Left cardiac atrium (tissue), 4 donors: ENCODE measurements at places on chromosomes 16 and 17.

GRCh38 chr17:62750631-62751051, 57.5 kb downstream of the MARCHF10 start:
- no peak for DNase-seq

DNA sequence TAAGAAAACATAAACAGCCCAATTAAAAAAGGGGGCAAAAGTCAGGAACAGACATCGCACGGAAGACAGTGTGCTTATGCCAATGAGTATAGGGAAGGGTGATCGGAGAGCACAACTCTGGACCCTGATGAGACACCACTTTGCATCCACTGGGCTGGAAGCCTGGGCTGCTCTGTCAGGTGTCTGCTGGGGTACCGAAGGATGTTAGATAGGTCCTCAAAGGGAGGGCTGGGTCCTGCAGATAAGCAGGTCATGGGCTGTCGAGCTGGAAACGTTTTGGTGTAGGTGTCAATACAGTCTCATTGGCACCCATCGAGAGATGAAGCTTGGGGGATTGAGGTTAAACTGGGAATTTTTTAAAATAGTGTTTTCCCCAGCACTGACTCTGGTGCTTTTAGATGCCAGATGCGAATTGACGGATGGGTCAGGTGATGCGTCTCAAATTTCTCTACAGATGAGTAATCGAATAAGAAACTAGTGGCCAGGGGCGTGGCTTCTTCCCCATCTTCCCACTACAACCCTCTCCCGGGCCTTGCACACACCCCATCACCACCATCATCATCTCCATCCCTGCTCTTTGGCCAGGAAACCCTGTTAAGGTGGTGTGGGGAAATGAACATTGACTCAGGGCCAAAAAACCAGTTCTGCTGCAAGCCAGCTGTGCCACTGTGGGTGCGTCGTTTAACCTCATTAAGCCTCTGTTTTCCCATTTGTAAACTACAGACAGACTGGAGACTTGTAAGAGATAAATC, 47.8 kb upstream of the IRF8 start:
- DNase-seq, result no peak

DNA sequence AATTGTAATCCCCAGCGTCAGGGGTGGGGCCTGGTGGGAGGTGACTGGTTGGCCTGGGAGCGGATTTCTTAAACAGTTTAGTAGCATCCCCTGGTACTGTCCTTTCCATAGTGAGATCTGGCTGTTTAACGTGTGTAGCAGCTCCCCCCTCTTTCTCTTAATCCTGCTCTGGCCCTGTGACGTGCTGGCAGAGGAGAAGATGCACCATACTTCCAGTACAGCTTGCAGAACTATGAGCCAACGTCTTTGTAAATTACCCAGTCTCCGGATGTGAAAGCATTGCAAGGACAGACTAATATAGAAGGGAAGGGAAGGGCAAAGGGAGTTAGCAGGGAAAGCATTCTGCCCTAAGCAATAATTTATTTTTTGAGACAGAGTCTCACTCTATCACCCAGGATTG, 83.9 kb downstream of the RMI2 start:
- no peak for DNase-seq

DNA sequence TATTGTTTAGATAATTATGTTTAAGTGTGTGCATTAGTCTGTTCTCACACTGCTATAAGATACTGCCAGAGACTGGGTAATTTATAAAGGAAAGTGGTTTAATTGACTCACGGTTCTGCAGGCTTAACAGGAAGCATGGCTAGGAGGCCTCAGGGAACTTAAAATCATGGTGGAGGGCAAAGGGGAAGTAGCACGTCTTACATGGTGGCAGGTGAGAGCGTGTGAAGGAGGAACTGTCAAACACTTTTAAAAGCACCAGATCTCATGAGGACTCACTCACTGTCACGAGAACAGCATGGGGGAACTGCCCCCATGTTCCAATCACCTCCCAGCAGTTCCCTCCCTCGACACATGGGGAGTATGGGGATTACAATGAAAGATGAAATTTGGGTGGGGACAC, 203.5 kb upstream of the GOT2 start:
- DNase-seq, result no peak

DNA sequence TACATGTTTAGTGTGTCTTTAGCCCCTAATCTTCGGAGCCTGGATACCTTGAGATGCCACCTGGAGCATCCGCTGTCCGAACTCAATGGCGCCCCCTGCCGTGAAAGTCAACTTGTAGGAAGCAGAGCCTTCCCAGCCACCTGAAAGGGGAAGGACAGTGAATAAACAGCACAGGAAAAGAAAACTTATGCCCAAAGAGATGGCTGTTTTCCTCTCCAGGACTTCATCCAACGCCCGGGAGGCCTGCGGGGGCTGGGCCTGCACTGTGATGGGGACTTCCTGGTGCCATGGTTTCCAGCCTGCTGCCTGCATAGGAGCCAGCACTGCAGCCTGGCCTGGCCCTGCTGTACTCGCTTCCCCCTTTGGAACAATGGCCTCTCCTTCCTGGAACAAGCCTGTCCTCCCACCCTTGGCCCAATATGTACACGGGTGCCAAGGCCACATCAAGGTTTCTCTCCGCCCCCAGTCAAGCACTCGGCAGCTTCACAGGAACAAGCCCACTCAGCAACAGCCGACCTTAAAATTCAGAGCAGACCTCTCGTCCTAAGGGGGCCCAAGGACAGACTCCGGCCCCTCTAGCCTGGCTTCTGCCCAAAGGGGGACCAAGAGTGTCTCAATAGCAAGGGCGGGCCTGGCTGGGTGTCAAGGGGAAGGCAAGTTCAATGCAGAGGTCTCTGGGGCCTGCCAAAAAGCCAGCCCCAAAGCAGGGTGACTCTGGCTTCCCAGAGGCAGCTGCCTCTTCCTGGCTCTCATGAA, 4.5 kb upstream of the UNC13D start:
- DNase-seq, result peak; percentile 82

GRCh38 chr17:80755650-80756405, 211.2 kb downstream of the RPTOR start:
- no peak for DNase-seq

DNA sequence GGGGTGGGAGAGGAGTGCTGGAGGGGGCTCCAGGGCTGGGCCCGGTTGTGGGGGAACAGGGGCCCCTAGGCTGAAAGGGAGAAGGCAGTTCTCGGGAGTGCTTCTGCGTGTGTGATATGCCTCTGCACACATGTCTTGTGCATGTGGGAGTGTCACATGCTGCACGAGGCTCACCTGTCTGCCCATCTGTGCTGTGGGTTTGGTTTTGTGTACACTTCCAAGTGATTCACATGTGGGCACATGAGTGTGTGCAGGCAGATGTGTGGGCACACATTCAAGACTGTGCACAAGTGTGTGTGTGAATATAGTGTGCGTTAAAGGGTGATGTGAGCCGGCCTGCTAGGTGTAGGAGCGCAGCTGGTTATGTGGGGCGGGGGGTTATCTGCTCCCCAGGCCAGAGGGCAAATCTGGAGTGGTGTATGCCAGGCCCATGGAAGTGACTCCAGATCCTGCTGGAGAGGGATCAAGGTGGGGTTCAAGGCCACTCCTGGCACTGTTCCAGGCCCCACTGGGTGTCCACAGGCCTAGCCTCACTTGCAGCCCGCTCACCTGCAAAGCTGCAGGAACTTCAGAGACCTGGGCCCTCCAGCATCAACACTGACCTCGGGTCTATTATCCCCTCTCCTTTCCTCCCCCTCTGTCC, 3.8 kb upstream of the BAHCC1 start:
- no peak for DNase-seq

DNA sequence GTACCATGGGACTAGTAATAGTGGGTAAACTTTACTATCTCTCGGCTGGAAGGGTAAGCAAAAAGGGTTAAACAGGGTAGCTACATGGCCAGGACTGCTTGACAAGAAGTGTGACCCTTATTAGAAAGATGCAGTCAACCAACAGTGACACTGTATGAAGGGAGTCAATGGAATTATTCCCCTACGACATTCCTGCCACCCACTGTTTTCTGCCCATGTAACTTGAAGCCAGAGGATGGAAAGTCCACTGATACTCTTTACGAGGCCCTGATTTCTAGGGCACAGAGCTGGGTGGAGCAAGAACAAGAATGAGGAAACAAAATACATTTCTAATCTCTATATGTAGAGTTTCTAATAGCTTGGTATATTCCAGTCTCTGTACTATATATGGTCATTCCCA, 1102.5 kb downstream of the CDH11 start:
- DNase-seq, result no peak

DNA sequence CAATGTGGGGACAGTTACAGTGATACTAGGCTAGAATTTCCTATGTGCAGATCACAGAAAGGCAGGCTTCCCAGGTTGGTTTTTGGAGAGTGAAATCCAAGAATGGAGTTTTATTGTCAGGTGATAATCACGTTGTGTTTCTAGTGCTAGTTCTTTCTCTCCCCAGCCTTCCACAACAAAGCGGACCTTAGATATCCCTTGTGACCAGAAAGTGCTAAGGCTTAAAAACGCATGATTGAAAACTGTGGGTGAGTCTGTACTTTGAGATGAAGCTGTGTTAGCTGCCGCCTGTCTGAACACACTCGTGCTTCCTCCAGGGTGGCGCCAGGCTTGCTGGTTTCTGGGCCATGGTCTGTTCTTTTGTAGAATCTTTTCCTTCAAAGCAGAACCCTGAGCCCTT, 52.1 kb downstream of the BANP start:
- DNase-seq, result no peak

DNA sequence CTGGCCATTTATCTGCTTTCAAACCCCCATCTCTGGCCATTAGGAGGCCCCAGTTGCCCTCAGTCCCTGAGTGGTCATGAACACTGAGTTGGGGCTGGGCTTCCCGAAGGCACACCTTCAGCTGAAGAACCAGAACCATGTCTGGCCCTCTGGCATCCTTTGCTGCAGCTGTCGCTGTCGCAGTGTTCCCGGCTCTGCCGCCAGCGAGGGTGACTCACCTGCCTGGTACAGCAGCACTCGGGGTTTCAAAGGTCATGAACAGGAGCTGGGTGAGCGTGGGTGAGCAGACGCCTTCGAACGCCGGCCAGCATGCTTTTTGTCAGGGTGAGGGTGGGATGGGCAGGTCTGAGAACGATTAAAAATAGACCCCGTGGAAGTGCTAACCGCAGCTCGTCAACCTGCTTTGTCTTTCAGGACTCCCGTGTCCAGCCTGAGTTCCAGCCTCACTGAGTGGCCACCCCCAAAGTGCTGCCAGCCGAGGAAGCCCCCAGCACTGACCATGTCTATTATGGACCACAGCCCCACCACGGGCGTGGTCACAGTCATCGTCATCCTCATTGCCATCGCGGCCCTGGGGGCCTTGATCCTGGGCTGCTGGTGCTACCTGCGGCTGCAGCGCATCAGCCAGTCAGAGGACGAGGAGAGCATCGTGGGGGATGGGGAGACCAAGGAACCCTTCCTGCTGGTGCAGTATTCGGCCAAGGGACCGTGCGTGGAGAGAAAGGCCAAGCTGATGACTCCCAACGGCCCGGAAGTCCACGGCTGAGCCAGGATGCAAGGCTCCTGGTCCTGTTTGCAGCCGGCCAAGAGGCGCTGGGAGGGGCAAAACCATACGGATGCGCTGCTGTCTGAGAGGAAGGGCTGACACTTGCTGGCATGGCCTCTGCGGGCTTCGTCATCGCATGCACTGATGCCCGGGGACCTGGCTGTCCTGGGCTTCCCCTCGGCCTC, 7.6 kb downstream of the SNN start:
- peak; percentile 51 for DNase-seq

DNA sequence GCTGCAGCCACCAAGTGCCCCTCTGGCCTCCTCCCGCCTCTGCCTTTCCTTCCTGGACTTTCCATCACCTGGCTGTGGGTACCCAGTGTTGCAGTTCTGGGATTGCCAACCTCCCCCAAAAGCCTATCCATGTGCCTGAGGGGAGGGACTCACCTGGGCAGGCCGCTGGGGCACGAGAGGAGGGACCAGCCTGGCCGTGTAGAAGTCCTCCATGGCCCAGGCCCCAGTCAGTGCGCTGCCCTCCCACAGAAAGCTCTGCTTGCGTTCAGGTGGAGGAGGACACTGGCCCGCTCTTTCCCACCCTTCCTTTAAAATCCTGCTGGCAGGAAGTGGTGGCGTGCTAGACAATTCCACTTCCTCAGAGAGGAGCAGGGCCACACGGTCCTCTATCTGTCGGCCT, 14.2 kb downstream of the SLX4 start:
- no peak for DNase-seq

DNA sequence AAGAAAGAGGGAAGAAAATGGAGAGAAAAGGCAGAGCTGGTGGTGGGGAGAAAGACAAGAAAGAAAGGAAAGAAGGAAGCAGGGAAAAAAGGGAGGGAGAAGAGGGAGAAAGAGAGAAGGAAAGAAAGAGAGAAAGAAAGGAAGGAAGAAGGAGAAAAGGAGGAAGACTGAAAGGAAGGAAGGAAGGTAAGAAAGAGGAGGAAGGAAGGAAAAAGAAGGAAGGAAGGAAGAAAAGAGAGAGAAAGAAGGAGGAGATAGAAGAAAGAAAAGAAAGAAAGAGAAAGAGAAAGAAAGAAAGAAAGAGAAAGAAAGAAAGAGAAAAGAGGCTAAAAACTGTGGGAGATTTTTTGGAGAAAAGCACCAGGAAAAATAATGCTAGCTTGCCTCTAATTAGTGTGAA, 561.4 kb upstream of the GOT2 start:
- no peak for DNase-seq

- no peak for DNase-seq
Observed at GRCh38 chr17:42179911-42180410, 981 bp downstream of the KCNH4 start.

- DNase-seq, result no peak
Observed at GRCh38 chr16:86584071-86584685, 5.8 kb downstream of the FOXL1 start.

- DNase-seq, result no peak
Observed at GRCh38 chr17:77153999-77154586, 13.3 kb downstream of the SEC14L1 start.
